ENCODE measurements at places on chromosomes 1 and 21.

DNA sequence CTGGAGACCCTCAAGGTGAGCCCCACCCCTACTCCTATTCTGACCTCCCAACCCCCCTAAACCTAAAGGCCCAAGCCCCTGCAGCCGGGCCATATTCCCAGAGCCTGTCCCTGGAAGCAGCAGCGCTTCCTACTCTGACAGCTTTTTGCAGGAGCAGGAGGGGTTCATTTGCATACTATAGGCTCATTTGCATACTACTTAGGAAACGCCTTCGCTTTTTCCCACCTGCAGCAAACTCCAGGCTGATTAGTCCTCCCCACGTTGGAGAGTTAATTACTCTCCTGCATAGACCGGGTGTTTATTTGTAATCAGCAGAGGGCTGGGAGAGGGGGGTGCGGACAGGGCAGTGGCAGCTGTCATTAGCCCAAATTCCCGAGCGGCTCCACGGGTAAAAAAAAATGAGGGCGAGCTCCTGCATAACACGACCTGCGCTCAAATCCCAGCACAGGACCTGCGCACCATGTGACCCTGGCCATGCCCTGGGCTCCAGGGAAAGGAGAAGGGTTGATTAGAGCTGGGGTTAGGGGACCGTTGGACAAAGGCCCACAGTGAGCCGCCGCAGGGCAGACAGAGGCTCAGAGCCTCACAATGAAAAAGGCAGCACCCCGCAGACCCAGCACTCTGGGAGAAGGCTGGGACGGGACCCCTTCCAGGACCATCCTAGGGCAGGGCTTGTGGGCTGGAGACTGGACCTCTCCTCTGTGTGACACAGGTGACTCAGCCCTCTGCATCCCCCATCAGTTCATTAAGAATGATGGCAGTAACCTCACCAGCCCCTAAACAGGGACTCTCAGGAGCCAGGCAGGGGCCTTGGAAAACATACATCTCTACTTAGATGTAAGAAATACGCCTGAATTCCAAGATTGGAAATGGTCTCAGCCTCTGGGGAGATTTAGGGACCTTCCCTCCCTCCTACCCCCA is 9.9 kb upstream of the C1QA start:
- no peak for DNase-seq

DNA sequence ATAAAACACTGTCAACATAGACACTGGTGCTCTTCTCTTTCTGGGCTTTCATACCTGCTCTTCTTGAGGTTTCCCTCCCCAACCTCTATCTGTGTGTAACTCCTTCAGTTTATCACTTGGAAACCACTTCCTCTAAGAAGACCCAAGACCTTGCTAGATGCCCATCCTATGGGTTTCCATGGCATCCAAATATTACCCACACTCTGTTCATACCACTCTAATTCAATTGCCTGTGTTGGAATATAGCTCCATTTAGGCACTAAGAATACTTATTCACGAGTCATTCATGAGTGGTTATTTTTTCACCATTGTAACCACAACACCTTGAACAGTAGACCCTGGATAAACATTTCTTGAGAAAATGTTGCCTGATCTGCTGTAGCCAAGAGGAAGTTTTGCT is 231.1 kb upstream of the SGIP1 start:
- no peak for DNase-seq

GRCh38 chr1:184684285-184685074 is 70.2 kb downstream of the EDEM3 start:
- DNase-seq = no peak

- no peak for DNase-seq
Measured at GRCh38 chr1:20351911-20352701, 61.4 kb downstream of the VWA5B1 start.

DNA sequence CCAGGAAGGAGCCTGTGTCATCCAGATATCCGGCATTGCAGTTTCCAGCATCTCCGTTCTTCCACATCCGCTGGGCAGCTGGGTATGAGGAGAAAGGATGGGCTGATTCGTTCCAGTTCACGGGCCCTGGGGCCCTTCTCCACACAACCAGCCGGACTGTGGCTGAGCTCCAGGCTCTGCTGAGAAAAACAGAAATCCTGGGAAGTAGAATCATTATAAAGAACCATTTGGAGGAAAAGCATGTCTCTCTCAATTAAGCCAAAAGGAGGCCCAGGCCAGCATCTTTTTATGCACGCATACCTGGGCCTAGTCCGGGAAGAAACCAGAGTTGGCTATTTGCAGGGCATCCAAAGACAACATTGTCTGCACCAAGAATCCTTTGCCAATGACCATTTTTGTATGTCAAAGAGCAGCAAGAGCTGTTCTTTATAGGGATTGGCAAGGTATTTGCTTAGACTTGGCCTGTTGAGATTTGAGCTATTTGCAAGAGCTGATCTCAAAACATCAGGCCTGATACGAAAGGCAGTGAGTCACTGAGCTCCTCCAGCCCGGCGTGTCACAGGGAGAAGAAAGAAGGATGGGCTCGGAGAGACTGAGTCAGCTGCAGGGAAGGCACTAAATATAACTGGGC is 84.9 kb upstream of the ARHGEF16 start:
- no peak for DNase-seq

DNA sequence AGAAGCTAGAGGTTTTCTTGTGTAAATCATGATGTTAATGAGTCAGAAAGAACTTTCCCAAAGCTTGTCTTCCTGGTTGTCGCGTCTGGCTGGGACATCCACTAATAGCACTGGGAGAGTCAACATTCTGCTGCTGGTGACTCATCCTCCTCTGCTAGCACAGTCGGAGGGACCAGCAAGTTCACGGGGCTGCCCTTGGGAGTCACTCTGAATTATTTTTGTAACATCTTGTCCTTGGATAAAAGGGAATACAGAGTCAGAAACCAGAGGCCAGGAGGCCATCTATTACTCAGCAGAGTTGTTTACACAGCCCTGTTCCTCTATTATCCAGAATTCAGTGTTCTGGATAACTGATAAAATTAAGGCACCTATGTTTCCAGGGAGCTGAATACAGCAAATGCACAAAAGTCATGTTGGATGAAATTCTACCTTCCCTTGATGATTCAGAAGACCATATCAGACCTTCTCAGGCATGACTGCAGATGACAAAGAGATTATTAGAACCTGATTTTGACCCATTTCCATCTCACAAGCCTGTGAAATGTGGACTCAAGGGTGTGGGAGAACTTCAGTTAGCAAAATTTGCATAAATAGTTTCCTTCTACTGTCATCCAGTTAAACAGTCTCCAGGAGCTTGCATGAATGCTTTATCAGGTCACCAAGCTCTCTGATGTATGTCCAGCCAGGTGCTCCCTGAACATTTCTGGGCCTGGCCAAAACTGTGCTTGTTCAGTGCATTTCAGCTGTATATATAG is 68.1 kb downstream of the JAK1 start:
- no peak for DNase-seq

GRCh38 chr21:26956216-26956615 is 10.7 kb downstream of the ADAMTS5 start:
- no peak for DNase-seq
